Activated naive CD8-positive, alpha-beta T cell treated with anti-CD3 and anti-CD28 coated beads for 36 hours (primary cell): ENCODE measurements at places on chromosomes 1 and 21.

DNA sequence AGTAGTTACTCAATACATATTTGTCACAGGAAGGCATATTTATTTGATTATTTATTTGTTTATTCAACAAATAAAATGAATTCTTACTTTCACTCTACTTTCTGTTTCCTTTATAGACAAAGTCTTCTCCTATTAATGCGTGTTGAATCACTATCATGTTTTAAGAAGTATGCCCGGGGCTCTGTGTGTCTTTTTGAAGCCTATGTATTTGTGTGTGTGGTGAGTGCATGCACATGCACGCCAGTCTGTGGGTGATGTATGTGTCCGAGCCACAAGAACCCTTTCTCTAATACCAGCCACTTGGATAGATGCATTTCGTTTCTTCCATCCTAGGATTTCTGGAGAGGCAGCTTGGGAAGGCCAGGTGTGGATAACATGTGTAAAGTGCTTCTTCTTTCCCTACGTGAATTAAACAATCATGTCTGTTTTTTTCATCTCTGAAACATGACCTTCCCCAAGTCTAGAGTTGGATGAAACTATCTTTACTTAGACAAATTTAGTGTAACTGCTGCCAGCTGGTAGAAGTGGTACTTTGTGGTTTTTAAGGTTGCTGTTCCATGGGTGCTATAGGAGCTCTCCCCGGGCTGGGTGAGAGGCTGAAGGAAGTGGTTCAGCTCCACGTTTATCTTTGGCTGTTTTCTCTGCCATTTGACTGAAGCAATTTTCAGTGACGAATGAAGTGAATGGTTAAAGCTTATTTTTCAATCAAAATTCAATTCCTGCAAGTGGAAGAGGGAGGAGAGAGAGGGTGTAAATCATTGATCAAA lies 46.8 kb upstream of the PPM1J start:
- DNase-seq: no peak

- no peak for DNase-seq
Observed at GRCh38 chr1:171798311-171798710, 16.9 kb downstream of the METTL13 start.

DNA sequence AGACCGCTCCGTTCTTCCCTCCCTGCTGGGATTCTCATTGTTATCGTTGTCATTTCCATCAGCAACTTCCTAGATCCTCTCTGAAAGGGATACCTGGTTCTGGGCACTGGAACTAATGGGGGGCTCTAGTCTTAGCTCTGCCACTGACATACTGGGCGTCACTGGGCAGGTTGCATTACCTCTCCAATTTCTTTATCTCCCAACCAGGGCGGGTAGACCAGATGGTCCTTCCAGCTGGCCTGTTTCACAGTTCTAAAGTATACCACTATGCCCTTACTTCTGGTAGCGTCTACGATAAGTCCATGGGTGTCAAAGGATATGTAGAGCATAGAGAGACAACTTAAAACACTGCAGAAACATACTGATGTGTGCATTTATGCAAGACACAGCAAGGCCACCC lies 1.4 kb downstream of the GPR37L1 start:
- no peak for DNase-seq

DNA sequence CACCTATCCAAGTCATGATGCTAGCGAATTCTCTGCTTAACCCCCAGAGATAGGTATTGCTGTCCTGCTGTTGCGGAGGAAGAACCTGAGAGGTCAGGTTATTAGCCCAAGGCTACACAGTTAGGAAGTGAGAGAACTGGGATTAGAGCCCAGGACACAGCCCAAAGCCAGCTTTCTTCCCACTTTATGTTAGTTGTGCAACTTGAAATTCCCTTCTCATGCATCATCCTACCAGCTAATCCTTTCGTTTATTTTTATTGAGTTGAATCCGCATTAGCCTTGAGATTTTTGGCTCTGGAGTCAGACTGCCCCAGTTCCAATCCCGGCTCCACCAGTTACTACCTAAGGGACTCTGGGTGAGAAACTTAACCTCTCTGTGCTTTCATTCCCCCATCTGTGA lies 65.4 kb downstream of the PLEKHA6 start:
- no peak for DNase-seq

DNA sequence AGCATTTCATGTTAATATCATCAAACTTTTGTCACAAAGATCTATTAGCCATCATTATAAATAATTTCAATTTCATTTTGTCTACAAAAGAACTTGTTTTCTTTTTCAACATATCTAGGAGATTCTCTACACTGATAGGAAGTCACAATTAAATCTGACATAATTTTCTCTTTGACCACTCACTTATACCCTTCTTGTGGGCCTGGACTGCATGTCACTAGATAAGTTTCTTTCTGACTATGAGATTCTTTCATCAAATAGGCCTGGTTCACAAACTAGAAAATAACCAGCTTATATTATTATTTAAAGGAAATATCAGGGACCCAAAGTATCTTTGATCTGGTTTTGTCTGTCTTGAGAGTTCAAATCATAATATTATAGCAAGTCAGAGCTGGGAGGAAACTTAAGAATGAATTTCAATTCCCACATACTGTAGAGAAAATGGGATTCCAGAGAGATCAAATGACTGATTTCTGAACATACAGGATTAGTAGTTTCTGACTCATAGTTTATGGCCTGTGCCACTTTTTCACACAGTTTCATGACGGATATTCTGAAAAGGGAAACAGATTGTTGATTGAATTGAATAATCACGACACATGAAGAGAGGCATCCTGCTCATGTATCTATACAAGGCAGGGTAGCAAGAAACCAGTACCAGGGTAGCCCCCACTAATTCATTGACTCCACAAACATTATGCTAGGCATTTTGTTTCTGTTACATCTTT lies 355.8 kb downstream of the GPATCH2 start:
- DNase-seq: no peak

DNA sequence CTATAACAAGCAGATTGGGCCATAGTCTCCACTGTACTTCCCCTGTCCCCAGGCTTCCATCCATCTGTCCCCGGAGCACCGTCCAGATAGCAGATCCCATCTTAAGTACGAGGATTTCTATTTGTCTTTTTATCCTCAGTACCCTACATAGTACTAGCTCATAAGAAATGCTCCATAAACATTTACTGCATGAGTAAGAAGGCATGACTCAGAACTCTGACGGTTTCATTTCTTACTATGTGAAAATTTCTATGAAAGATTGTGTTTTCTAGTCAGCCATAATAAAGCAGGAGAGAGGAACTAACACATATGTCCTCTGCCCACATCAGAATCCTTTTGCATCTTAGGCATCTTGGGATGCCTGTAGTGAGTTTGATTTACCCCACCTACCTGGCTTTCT lies 49.5 kb downstream of the CHD1L start:
- no peak for DNase-seq

GRCh38 chr21:42645211-42646075 lies 8.0 kb upstream of the PDE9A start:
- no peak for DNase-seq

DNA sequence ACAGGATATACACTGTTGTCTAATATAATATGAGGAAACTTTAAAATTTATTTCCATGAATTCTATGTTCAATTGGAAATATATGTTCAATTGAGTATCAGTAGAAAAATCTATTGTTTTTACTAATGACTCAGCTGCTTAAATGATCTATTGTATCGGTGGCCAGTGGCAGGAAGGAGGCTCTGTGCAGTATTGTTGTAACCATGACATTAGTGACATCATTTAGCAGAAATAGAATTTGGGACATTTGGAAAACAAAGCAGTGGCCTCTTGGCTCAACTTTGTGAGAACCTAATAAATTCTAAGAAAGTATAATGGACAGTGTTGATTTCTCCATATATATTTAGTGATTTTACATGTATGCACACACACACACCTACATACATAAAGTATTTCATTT lies 257.4 kb downstream of the PDE4B start:
- no peak for DNase-seq

- no peak for DNase-seq
Observed at GRCh38 chr21:22192766-22193165, 1194.6 kb downstream of the NCAM2 start.

- DNase-seq: no peak
Observed at GRCh38 chr1:185348296-185348695, 31.3 kb upstream of the IVNS1ABP start.

DNA sequence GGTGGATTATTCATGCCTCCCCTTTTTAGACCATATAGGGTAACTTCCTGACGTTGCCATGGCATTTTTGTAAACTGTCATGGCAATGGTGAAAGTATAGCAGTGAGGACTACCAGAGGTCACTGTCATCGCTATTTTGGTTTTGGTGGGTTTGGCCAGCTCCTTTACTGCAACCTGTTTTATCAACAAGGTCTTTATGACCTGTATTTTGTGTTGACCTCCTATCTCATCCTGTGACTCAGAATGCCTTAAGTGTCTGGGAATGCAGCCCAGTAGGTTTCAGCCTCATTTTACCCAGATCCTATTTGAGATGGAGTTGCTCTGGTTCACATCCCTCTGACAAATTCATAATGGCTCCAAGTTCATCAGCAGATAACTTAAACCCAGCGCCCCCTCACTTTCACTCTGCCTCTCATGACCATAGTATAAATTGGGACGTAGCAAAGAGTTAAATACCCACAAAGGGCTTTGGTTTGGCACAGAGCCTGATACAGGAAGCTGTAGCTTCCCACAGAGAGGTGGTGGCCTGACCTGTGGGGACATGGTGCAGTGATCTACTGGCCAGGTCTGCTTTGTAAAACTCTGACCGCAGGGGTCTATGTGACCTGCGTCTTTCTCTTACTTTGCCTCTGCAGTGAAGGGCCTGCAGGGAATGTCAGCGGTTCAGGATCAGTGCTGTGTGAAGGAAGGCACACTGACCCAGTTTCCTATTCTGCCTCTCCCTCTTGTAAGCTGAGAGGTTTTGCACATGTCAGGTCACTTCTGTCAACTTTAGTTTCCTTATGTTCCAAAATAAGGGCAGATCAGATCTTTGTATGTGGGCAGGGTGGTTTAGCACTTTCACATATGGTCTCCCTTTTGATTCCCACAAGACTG lies 78.1 kb upstream of the ZNF644 start:
- DNase-seq: no peak

DNA sequence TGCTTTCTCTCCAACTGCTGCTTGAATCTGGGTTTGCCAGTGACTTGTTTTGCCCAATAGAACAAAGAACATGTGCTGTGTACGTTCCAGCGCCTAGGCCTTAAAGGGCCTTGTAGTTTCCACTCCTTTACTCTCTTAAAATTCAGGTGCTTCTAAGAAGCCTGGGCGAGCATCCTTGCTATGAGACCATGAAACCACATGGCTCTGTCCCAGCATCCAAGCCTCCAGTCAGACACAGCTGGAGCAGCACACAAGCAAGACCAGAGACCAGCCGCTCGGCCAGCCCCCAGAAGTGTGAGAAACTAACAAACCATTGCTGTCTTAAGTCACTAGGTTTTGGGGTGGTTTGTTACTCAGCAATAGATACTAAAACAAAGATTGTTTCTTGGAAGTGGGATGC lies 15.1 kb downstream of the PLEKHO1 start:
- DNase-seq: no peak

DNA sequence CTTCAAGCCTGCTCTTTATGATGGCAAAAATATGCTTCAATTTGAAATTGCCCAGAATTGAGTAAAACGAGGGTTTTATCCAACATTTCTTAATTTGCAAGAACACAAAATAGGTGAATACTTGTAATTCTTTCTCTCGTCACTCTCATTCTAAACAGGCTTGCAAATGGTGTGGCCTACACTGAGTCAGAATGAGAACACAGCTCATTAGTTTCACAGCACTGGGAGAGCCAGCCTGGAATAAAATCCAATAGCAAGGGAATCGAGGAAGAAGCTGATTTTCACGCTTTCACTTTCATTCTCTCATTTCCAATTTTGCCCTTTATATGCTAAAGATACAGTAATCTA lies 537.5 kb downstream of the LTN1 start:
- no peak for DNase-seq

DNA sequence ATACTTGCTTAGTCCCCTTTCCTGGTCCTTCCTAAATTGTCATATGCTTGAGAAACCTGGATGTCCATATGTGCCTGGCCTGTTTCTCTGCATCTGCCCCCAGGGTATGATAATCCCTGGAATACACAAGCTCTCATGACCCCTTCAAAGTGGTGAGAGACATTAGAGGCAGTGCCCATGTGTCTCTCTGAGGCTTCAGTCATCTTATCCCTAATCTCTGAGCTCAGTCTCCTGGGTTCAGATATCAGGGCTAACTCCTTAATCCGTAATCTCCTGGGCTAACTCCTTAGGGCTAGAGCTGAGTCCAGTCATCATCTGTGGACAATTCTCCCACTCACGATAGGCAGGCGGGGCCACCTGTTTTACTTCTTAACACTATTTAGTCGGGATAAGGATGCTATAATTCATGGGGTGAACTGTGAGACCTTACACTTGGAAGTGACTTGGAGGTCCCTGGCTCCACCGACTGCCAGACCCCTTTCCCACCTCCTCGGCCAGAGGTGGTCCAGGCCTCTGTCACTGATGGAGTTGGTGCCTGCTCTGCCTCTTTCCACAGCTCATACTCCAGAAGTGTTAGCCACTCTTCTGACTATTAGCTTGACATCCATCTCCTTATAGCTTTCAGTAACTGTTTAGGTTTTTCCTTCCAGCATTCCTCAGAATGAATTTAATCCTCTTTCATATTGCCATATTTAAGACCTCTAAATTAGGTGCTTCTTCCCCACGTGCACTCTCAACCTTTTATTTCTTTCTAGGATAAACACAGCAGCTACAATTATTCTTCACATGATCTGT lies 22.7 kb downstream of the CCN1 start:
- DNase-seq: no peak

DNA sequence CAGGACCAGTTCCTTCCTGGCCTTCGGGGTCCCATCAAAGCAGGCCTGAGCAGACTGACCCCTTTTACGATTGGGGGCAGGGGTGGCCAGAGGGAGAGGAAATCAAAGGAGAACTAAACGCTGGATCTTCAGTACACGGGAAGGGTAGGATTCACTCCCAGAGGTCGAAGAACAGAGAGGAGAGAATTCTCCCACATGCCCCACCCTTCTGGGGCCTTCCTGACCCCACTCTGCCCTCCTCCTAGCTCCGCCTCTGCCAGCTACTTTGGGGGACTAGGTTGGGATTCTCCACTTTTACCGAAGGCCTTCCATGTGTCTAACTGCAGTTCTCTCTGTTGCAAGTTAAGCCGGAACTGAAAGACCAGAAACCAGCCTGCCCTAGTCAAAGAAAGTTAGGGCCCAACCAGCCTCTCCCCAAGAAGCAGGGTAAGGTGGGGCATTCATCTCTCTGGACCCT lies 654 bp upstream of the ARHGEF2 start:
- peak; percentile 43 for DNase-seq

- no peak for DNase-seq
Observed at GRCh38 chr1:32125313-32125712, 17.5 kb downstream of the KPNA6 start.

GRCh38 chr21:46486481-46487126 lies 27.9 kb downstream of the DIP2A start:
- DNase-seq: no peak

DNA sequence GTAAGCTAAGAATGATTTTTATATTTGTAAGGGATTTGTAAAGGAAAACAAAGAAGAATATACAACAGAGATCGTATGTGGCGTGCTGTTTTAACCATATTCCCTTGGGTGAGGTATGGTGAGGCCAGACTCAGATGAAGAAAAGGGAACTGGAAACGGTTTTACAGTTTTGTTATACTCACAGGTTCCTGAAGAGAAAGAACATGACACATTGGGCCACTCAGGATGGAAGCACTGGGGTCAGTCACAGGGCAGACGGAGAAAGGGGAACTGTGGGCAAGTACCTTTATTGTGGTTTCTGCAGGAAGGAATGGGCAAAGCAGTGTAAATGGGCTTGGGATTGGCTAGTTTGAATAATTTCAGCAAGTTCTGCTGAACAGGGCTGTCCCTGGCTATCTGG lies 177.4 kb downstream of the LBR start:
- DNase-seq: no peak

GRCh38 chr1:36080801-36081200 lies 3.1 kb upstream of the TEKT2 start:
- DNase-seq: no peak
